ENCODE measurements at places on chromosomes 11 and 22.

DNA sequence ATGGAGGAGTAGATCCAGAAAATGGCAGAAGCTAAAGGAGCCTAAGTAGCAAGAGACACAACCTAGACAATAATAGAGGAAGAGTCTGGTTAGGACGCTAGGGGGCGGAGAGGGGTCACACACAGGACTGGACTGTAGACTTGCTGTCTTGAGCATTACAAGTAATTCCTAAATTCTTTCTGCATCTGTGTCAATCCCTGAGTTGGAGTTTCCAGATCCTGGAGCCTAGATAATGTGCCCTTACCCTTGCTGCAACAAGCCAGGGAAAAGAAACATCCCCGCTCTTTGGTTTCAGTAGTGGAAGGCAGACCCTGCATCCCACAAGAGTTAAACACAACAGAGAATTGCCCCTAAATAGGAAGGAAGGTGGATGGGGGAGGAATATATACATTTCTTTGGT lies 14.9 kb upstream of the CCDC73 start:
- DNase-seq, result peak; percentile 67

- DNase-seq, result no peak
Measured at GRCh38 chr11:35170503-35170902, 31.5 kb downstream of the CD44 start.

GRCh38 chr11:126734752-126735151 lies 265.8 kb downstream of the KIRREL3 start:
- DNase-seq, result no peak

DNA sequence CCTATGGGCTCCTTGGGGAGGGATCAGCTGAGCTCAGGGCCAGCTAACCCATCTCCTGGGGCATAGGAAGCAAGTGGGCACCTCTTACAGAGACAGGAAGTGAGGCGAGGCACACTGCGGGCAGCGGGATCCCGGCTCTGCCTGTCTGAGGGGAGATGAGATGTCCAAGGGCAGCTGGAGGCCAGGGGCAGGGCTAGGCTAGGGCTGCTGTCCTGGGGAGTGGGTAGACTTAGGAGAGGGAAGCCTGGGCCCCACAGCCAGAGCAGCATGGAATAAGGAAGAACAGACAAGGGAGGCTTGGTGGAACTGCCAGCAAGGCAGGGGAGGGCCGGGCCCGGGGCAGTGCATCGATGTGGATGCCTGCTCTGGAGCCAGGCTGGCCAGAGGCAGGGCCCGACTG lies 76.3 kb downstream of the MORC2 start:
- DNase-seq, result no peak

- no peak for DNase-seq
Measured at GRCh38 chr11:129722529-129722928, 93.1 kb upstream of the TMEM45B start.

DNA sequence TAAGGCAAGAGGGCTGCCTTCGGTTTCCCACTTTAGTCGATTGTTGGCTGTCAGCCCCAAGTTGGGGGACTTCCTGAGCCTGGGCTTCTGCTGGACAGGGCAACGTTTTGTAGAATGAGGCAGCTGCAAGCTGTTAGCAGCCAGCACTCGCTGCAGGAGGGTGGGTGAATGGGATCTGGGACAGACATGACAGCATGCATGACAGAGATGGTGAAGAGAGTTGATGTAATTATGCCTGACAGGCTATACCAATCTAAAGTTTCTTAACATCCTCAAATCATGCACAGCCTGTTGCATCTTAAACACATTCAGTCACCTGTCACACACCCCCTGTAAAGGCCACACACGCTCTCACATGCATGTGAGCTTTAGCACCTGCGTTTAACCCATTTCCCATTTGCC lies 49.2 kb downstream of the CWC15 start:
- no peak for DNase-seq

DNA sequence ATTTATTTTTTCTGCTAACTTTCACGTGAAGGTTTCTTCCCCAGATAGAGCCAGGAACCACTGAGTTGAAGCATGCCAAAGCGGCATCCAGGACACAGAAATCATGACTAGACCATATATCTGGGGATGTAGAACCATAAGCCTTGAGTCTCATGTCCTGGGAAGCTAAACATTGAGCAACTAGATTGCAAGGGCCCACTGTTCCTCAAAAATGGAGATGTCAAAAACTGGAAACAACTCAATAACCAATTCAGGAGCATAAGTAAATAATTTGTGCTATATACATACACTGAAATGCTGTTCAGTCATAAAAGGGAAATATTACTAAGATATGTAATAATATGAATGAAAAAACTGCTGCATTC lies 29.0 kb upstream of the CARD16 start:
- DNase-seq, result no peak

DNA sequence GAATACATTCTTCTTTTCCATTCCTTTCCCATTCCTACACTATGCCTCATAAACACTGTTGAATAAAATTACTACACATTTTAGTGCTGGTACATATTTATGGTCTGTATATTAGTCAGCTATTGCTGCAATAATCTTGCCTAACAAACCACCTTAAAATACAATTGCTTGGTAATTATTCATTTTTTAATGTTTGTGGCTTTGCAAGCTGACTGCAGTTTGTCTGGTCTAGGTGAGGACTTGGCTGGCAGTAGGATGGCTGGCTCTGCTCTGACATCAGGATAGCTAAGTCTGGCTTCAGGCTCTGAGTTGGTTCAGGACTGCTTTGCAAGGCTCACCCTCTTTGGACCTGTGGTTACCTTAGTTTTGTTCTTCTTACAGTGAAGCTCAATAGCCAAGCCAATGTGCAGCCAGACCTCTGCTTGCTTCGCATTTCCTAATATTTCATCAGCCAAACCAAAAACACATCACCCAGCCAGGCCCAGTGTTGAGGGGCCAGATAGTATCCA lies 913.4 kb upstream of the RAG2 start:
- no peak for DNase-seq

DNA sequence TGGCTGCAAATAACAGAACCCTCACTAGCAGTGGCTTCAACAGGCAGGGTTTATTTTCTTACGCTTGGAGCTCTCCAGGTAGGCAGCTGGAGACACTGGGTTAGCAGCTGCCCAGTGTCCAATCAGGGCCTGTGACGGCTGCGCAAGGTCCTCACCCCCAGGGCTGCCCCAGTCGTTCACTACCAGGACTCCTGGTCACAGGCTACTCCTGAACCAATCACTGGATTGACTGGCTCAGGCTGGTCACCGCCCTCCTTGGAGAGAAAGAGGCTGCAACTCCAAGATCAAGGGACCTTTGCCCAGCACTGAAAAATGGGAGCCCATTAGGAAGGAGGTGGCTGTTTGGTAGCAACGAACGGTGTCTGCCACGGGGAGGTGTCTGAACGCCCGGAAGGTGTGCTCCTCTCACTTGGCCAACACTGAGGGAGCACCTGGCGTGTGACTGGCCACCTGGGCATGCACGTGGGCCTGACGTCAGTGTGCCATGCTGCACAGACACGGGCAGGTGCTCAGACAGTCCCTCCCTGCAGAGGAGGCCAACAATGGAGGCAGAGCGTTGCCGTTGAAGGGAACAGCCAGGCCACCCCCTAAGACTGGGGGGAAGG lies 5.1 kb downstream of the ARSA start:
- DNase-seq, result peak; percentile 79

DNA sequence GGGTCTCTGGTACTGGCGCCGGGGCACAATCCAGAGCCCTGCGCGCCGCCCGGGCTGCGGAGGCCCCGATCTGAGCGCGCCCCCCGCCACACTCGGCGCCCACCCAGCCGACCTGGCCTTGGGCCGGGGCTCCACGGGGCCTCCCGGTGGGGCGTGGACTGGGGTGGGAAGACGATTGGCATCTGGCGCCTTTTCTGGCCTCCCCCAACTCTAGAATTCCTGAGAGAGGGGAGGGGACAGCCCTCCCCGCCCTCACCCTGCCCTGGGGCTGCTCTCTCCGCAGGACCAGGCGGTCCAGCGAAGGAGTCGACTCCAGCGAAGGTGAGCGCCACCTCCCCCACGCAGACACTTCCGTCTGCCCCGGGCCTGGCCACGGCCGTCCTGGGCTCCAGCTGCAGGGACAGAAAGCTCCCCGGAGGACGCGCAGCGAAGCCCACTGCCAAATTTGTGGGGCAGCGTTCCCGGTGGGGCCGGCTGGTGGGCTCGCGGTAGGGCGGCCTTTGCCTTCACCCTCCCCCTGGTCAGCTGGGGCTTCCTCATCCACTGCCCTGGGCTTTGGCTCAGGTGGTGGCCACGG lies 593 bp downstream of the SSH3 start:
- DNase-seq, result no peak

DNA sequence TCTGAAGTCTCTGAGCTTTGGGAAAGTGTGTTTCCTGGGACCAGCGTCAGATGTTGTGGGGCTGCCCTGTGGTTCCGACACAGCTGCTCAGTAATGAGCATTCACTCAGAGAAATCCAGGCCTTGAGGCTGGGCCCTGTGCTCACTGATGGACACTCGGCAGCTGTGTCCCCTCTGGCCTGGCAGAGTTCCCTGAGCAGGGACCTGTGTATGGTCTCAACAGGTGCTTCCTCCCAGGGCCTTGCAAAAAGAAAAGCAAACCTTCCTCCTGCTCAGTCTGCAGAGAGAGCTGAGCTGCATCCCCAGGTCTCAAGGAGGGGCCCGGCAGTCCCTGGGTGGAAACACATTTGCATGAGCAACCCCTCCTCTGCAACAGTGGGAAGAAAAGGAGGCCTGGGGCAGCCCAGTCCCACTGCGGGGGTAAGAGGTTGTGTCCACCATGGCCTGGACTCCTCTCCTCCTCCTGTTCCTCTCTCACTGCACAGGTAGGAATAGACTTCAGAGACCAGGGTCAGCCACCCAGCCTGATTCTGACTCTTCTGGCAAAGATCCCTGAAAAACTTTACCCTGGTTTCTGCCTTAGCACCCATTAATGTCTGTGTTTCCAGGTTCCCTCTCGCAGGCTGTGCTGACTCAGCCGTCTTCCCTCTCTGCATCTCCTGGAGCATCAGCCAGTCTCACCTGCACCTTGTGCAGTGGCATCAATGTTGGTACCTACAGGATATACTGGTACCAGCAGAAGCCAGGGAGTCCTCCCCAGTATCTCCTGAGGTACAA lies 131.2 kb downstream of the VPREB1 start:
- peak; percentile 91 for DNase-seq

DNA sequence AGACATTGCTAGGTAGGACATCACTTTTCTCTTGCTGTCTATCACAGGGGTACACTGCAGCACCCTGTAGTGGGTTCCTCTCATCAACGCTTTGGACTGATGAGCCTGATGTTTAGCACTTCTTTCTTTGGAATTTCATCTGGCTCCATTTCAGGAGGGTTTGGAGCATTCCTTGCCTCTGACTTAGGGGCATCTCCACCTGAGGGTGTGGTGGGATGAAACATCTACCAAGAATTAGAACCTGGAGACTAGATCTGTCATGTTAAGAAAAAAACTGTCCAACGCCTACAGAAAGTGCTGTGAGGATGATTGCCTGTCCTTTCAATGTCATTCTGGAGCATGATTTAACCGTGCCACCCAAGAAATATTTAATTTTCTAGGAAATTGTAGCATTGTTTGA lies 648.4 kb downstream of the ETS1 start:
- no peak for DNase-seq

GRCh38 chr22:43088627-43088983 lies 586 bp downstream of the TTLL1 start:
- no peak for DNase-seq

GRCh38 chr11:19117760-19118097 lies 761 bp downstream of the ZDHHC13 start:
- no peak for DNase-seq

- no peak for DNase-seq
Measured at GRCh38 chr11:77191429-77191822, 63.4 kb downstream of the MYO7A start.

DNA sequence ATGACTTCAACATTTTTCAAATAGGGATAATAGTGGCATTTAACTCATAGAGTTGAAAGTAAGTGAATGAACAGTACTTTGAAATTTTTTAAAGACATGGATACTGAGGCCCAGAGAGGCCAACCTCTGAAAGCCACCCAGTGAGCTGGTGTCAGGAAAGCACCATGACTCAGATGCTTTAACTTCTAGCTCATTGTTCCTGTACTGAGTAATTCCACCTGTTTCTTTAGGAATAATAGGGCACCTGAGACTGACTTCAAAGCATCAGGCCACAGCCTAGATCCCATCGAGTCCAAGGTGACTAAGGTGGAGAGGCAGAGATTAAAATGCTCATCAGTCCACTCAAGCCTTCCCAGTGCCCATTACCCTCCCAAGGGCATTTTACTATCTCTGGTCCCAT lies 491.8 kb upstream of the TENM4 start:
- DNase-seq, result no peak

DNA sequence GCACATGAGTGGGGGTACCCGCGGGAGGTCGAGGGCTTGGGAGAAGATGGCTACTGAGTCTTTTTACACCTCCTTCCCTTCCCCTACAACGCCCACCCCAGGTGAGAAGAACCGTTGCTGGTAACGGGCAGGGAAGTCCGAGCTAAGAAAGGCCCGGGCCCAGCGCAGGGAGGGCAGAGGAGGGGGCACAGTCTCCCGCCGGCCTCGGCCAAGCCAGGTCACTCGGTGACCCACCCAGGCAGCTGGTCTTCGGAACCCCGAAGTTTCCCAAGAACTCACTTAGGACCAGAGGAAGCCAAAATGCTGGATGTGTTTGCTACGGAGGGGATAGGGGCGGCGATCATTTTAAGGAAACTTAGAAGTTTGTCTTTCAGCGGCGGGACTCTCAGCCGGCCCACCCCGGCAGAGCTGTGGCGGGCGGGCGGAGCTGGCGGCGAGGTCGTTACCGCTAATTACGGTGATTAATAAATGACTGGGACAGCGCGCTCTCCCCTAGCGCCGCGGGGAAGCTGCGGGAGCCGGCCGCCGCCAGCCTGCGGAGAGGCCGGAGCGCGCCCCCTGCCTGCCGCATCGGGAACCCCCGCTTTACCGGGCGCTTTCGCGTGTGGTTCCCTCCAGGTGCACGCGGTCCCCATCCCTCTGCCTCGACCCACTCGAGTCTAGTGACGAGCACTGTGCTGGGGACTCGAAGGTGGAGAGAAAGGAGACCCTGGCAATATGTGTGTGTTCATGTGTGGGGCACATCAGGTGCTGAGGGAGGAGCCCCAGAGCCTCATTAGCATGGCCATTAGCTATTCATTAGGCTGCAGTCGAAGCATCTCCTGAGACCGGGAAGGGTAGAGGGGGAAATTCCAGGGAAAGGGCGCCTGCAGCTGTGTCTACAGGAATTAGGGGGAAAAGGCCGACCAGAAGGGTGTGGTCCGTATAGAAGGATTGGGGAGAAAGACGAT lies 945 bp downstream of the ROBO3 start:
- DNase-seq, result peak; percentile 37

DNA sequence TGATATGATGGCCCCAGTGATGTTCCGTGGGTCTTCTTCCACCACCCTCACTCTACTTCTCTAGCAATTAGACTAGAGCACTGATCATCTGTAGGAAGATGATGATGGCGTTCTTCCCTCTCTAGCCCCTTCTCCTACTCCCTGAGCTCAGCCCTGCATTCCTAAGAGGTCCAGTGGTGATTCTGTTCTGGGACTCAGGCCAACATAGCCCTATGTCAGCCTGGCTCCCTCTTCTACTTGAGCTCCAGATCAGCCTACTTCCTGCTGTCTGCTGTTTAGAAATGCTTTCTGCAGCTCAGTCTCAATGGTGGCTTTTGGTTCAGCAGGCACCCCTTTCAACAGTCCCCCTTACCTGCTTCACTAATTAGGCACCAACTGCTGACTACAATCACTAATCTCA lies 86.1 kb upstream of the ZBED5 start:
- DNase-seq, result no peak
